Glomerular endothelial cell (primary cell): ENCODE measurements at places on chromosomes 16 and 17. TPM values are rescaled to one million over a fixed set of nuclear protein-coding genes. Genes with fewer than 3 reads are reported as not detected.

Gene ANKRD40CL
- not detected in 2 replicates for total RNA-seq

Gene WFDC1
- total RNA-seq, result not detected in 2 replicates

Gene TMEM235
- total RNA-seq, result not detected in 2 replicates

Gene AIPL1
- total RNA-seq, result not detected in 2 replicates

Gene KRT33B
- not detected in 2 replicates for total RNA-seq

Gene NETO2
- 32.3 and 42.6 TPM in 2 replicates for total RNA-seq

Gene ABCC3
- 1.1 and 2.2 TPM in 2 replicates for total RNA-seq

Gene ITGA3
- total RNA-seq, result 331 and 341 TPM in 2 replicates

Gene TBC1D16
- total RNA-seq, result 30.5 and 35.8 TPM in 2 replicates

Gene HOXB8
- 27.0 and 31.7 TPM in 2 replicates for total RNA-seq

Gene MYH11
- total RNA-seq, result not detected in 2 replicates

Gene SLC38A8
- not detected in 2 replicates for total RNA-seq

Gene DNASE1L2
- 0.10 and 0.82 TPM in 2 replicates for total RNA-seq

Gene TP53TG3C
- not detected in 2 replicates for total RNA-seq

Gene MPG
- total RNA-seq, result 174 and 190 TPM in 2 replicates

Gene SDK2
- 0.18 and 1.4 TPM in 2 replicates for total RNA-seq

Gene TSPAN10
- total RNA-seq, result 0.18 and 0.44 TPM in 2 replicates

Gene GINS2
- total RNA-seq, result 3.2 and 6.1 TPM in 2 replicates

Gene CLEC19A
- total RNA-seq, result not detected in 2 replicates

Gene MYH13
- total RNA-seq, result not detected in 2 replicates

Gene TPSD1
- not detected in 2 replicates for total RNA-seq
